AG04450 (cell line): ENCODE measurements at places on chromosomes 2 and 18. TPM values are rescaled to one million over a fixed set of nuclear protein-coding genes. Genes with fewer than 3 reads are reported as not detected.
A peak's percentile ranks its signal among the peaks of the same experiment; 100 is the strongest.

Gene KCNE4
- polyA plus RNA-seq, result 10.6 and 12.5 TPM in 2 replicates

GRCh38 chr2:8440029-8440778 is 241.7 kb upstream of the ID2 start:
- no peak for DNase-seq

DNA sequence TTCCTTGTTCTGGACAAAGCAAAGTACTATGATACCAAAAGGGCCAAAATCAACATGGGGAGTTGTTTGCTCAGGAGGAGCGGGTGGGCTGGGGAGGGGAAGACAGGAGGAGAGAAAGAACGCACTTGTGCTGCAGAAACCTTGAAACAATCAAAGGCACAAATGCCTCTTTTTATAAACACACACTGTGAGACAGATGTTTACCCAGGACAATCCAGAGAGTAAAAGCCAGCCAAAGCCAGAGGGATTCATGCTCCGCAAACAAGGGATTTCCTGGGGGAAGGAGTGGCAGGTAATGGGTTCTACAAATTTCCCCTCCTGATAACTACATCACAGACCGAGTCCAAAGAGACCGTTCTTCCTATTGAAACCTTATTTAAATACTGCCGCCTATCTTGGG is 323.5 kb upstream of the SKOR2 start:
- no peak for DNase-seq

GRCh38 chr2:121088251-121089165 is 196.5 kb downstream of the TFCP2L1 start:
- no peak for DNase-seq

DNA sequence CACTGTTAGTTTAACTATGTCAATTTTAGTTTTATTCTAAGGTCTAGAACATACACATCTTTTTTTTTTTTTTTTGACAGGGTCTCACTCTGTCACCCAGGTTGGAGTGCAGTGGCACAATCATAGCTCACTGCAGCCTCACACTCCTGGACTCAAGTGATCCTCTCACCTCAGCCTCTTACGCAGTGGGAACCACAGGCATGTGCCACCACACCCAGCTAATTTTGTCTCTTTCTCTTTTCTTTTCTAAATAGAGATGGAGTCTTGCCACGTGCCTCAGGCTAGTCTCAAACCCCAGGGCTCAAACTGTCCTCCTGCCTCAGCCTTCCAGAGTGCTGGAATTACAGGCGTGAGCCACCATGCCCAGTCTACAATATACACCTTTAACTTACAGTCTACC is 69.5 kb upstream of the CHRNA1 start:
- DNase-seq, result no peak

- DNase-seq, result no peak
These were observed 143.1 kb downstream of the SETBP1 start for GRCh38 chr18:44823782-44824181.

Gene IL36RN
- polyA plus RNA-seq, result not detected in 2 replicates

Gene SPATA3
- polyA plus RNA-seq, result not detected in 2 replicates

DNA sequence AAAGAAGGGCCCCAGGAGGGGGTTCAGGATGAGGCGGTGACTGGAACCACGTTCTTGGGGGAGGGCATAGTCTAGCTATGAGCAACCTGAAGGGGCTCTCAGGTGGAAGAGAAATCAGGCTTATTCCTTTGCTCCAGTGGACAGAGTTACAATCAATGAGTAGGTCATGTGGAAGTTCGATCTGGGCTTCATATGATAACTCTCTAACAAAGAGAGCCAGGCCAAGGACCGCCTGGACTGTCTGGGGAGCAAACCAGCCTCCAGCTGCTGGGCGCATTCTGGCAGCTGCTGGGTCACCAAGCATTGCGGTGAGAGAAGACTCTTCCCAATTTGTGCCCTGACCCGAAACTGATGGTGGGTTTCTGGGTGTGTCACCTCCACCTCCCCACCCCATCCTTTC is 180.3 kb upstream of the SMAD2 start:
- no peak for DNase-seq

Gene GPAT2
- 0.10 TPM in 1 of 2 replicates, not detected in the other for polyA plus RNA-seq

Gene OR6B2
- not detected in 2 replicates for polyA plus RNA-seq

- peak; percentile 27 for DNase-seq
These were observed 42.1 kb upstream of the GALR1 start for GRCh38 chr18:77207540-77207939.

GRCh38 chr2:102892698-102893310 is 131.0 kb downstream of the TMEM182 start:
- no peak for DNase-seq

- DNase-seq, result no peak
These were observed 74.8 kb downstream of the COA5 start for GRCh38 chr2:98533547-98533946.

DNA sequence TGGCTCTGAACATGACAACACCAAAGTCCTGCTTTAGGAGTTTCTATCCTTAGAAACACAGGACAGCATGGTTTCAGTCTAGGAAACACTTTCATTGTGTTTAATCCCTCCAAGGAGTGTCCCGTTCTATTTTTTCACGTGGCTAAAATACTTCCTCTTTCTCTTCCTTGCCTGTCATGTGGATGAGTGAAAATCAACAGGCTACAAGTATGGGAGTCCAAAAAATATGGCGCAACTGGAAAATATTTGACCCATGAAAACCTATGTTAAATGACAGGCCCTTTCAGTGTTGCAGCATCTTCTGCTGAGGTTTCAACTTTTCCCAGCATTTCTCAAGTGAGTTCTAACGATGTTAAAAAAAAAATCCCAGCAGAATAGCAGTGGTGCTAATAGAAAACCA is 146.3 kb downstream of the LAMA3 start:
- no peak for DNase-seq

DNA sequence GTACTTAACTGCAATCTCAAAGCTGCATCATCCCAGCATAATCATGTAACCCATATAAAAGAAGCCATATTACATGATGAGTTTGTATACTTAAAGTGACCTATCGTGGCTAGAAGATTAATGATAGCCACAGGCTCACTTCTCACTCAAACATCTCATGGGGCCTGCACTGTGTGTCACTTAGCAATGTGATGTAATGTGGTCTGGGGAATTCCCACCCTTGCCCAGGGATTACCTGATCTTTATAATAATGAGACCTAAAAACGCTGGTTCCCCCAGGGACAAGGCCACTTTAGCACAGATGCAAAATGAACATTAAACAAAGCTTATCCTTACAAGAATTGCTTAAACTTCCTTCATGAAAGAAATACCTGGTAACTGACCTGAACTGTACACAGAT is 427.1 kb upstream of the CNTNAP5 start:
- DNase-seq, result no peak

GRCh38 chr2:96860065-96861029 is 2.5 kb upstream of the ANKRD39 start:
- no peak for DNase-seq

Gene RESP18
- polyA plus RNA-seq, result not detected in 2 replicates

- peak; percentile 11 for DNase-seq
These were observed 1.4 kb downstream of the WNT6 start for GRCh38 chr2:218860950-218861381.

GRCh38 chr18:39607034-39607433 is 2041.4 kb upstream of the CELF4 start:
- DNase-seq, result no peak

Gene TNFRSF11A
- polyA plus RNA-seq, result not detected in 2 replicates

Gene CELF4
- polyA plus RNA-seq, result not detected in 2 replicates

DNA sequence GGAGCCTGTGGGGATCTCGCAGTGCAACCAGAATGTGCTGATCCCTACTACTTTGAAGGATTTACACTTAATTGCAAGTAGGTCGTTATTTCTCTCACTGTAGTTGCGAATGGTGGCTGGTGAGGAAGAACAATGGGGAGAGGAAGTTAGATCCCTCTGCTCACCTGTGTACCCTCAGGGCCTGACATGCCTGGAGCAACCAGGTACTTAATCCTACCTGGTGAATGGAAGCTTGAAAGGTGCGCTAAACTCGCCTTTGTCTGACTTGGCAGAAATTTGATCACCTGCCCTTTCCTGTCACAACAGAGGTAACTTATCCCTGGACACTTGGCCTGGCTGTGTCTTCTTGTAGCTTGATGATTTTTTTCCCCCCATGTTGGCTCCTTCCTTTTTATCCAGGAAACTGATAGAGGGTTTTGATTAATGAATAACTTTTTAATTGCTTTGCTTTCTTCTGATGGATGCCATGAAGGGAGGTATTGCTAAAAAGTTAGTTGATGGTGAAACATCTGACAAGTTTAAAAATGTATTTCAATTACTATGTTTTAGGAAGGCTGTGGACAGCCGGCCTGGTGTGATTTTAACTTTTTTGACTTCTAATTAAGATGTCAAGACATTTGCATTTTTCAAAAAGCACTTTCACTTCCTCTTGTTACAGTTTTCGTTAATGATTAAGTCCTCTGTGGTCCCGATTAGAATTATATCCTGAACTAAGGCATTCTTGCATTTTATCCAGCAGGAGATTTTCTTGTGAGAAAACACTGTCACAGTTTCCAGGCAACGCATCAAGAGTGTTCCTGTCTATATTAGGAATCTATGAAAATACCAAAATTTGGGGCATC is 9.2 kb downstream of the SGPP2 start:
- no peak for DNase-seq

Gene TWSG1
- polyA plus RNA-seq, result 301 and 328 TPM in 2 replicates

Gene DOK1
- polyA plus RNA-seq, result 16.8 and 24.4 TPM in 2 replicates

- DNase-seq, result no peak
These were observed 510 bp downstream of the RNF149 start for GRCh38 chr2:101307950-101308431.

DNA sequence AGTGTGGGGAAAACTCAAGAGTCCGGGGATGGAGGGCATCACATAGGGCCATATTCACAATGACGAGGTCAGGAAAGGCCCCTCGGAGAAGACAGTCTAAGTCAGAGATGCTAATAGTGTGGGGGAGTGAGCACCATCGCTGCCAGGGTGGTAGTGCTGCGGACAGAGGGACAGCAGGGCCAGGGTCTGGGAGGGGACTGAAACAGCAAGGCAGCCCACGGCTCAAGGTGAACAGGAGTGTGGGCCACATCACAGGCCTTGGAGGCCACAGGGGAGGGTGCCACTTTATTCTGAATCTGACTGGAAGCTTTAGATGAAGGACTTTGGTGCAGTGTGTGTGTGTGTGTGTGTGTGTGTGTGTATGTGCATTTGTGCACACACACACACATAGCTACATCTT is 130.9 kb upstream of the GLI2 start:
- DNase-seq, result no peak

DNA sequence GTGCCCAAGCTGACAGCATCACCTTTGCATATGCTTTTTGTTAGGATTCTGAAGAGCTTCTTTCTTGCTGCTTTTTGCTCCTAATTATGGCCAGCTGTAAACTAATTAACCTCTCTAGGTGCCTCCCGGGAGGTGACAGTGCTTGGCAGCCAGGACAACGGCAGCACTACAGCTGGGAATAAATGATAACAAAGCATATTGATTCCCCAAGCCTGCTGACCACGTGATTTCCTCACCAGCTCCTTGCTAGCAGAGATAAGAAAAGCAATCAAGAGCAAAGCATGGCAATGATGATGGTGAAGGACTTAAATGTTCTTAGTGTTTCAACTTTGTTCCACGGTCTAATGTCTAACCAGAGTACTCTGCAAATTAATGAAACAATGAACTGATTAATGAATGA is 1074.4 kb upstream of the GYPC start:
- no peak for DNase-seq
